ENCODE measurements at places on chromosomes 6 and 20.

- DNase-seq = no peak
Measured at GRCh38 chr6:131643855-131644460, 6.9 kb downstream of the ENPP3 start.

DNA sequence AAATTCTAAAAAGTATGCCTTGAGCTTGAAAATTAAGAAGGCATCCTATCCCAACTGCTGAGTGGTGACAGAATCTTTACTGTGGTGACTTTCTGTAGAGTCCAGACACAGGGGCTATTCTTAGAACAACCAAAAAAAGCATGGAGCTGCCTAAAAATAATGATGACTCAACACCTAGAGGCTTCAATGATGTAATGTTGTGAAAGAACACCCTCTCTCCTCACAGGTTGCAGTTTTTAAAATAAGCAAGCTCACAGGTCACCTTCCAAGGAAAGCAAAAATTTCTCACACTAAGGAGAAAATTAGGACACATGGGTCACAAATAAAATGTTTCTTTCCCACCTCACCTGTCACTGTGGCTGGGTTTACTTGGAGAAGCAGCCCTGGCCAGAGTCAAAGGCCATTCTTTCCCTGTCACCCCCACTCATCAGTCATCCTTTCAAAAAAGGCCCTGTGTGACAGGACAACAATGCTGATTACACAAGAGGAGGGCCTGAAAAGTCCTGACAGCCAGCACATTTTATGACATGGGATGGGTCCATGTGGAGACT is 53.5 kb downstream of the RCAN2 start:
- no peak for DNase-seq

- DNase-seq = no peak
Measured at GRCh38 chr6:13253272-13253671, 75.1 kb downstream of the TBC1D7 start.

DNA sequence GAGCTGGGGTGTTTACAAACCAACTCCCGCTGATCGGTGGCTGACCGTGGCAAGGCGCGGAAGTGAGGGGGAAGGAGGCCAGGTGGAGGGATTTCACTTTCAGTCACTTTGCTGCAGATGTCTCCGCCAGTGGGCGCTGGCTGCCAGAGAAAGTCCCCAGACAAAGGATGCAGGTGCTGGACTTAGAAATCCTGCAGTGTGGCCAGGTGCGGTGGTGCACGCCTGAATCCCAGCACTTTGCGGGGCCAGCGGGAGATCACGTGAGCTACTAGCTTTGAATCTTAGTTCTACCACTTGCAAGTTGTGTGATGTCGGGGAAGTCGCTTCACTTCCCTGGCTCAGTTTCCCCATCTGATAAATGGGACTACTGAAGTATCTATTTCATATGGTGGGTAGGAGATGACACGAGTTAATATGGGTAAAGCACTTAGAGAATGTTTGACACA is 180.4 kb downstream of the ZNF217 start:
- peak; percentile 63 for DNase-seq

- DNase-seq = no peak
Measured at GRCh38 chr6:24766680-24767462, 7.9 kb upstream of the GMNN start.

GRCh38 chr6:84013931-84014330 is 19.6 kb upstream of the MRAP2 start:
- no peak for DNase-seq

- DNase-seq = no peak
Measured at GRCh38 chr20:10360878-10361277, 73.1 kb downstream of the MKKS start.

DNA sequence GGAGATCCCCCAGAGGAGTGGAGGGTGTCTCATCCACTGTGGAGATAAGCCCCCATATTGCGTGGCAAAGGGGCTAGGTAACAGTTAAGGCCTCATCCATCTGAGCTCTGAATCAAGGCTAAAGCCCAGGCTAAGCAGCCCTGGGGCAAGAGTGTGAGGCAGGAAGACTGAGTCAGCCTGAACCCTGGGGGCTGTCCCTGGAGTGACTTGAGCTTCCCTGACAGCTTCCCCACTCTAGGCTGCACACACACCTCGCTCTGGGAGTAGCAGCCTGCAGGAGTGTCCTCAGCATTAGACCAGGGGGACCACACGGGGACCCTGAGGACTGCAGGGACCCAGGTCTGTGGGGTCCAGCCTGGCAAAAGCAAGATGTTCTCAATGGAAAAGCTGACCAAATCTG is 27.9 kb downstream of the UBD start:
- no peak for DNase-seq

DNA sequence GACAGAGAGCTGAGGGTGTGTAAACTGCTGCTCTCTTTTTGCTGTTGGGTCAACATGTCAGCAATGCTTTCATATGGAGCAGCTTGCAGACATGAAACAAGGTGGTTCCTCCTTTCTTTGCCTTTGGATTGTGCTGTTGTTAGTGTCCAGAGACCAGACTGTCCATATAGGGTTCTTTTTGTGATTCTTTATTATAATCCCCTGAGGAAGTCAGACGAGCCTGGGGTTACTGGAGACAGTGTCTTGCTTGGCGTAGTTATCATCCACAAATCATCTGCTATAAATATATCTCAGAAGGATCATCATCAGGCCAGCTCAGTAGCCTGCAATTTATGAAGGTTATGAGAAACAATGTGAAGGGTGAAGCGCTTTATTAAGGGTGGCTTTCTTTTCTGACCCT is 2.3 kb upstream of the ADGRB3 start:
- DNase-seq = no peak

GRCh38 chr6:21998582-21998981 is 298.3 kb downstream of the PRL start:
- no peak for DNase-seq

DNA sequence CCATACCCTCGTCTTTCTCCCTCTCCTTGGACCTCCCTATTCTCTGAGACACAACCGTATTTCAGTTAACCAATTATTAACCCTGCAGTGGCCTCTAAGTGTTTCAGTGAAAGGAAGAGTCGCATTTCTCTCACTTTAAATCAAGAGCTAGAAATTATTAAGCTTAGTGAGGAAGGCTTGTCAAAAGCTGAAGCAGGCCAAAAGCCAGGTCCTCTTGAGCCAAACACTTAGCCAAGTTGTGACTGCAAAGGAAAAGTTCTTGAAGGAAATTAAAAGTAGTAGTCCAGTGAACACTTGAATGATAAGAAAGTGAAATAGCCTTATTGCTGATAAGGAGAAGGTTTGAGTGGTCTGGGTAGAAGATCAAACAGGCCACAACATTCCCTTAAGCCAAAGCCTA is 58.3 kb downstream of the SNX9 start:
- DNase-seq = no peak

- DNase-seq = no peak
Measured at GRCh38 chr20:35001596-35002362, 46.1 kb downstream of the MYH7B start.

All from left kidney (tissue), 8 donors.